ENCODE measurements at places on chromosomes 2 and 18.

DNA sequence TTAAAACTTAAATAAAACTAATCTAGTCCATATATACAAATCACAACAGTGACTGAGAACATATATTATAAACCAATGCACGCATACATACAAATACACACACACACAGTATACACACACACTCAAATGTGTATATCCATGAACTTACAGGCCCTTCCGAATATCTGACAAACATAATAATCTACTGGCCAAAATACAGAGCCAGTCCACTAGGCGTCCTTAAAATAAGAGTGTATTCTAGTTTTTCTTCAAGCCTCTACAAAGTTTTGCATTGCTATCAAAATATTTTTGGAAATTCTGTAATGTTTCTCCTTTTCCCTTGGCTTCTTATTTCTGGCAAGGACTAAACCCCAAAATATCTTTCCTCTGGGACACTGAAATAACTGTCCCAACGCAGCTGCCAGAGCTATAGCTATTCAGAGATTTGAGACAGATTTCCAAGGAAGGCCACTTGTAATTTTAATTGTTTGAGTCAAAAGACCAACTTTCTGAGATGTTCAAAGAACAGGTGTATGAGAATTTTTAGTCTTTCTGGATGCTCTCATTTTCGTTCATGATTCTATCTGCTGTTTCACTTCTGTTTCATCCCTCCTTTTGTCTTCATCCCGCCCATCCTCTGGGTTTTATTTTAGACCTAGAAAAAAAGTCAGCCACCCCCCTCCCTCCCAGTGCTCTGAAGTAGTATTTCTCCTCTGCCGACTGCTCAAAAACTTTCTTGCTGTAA, 24.1 kb upstream of the SP3 start:
- DNase-seq, result no peak

GRCh38 chr2:172437419-172438341, 10.3 kb downstream of the ITGA6 start:
- no peak for DNase-seq

- no peak for DNase-seq
Measured at GRCh38 chr2:85282914-85283313, 44.9 kb downstream of the TGOLN2 start.

DNA sequence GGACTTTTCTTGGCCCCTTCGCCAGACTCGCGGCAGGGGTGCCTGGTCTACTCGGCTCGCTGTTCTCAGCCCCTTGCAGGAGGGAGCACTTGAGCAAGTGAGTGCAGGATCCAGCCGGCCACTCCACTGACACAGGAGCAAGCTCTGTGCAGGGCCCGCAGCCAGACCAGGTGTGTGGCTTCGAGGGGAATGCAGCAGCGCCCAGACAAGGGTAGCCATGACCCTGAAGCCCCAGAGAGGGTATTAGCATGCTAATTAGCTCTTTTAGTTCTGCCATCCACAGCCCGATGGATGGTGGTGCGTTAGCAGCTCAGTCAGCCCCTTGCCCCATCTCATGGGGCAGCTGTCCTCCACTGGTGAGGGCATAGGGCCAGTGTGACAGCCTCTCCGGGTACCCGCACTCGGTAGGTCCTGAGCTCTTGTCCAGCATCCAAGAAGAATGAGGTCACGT, 103.2 kb upstream of the HS6ST1 start:
- DNase-seq, result no peak

DNA sequence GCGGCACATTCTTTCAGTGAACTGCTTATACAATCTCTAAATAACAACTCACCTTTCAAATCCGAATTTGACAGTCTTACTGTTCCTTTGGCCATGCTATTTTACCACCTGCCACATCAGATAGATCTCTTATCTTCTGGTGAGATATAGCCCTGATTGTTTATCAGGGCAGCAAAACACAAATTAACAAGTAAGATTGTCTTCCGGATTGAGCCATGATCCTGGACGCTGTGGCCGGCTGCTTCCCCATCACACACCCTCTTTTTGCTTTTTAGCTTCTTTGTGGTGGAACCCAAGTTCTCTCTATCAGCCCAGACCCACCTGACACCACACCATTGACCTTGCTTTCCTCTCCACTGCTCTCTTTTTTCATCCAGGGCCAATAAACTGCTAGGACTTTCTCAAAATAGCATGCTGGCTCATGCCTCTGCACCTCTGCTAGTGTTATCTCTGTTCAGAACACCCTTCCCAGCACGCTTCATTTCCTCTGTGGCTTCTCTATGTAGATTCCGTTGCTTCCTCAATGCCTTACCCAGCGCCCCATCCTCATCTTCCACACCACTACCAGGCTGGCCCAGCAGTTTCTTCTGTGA, 111.8 kb upstream of the CNTNAP5 start:
- no peak for DNase-seq

- DNase-seq, result no peak
Measured at GRCh38 chr2:239312081-239312511, 88.7 kb downstream of the HDAC4 start.

DNA sequence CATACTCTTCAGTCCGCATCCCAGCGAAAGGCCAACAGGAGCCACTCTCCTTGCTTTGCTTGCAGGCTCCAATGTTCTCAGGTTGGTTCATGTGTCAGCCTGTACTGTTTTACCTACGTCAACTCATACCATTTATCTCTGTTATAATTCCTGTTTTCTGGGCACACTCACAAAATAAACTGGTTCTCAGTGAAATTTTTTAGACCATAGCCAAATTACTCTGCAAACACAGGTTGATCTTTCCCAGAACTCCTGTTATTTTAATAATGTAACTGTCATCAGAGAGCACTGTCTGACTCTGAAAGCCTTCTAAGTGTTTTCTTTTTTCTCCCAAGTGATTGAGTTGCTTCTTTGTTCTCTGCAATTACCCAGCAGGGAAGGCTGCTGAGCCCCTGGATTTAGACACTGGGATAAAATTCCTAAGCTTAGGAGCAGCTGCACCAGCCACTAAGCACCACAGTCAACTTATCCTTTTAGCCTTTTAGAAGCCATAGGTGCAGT, 111.6 kb upstream of the PIEZO2 start:
- DNase-seq, result no peak

- no peak for DNase-seq
Measured at GRCh38 chr2:77796397-77796796, 274.2 kb upstream of the LRRTM4 start.

- no peak for DNase-seq
Measured at GRCh38 chr2:57758686-57759085, 287.9 kb upstream of the VRK2 start.
